ENCODE measurements at places on chromosomes 13 and 19. TPM values are rescaled to one million over a fixed set of nuclear protein-coding genes. Genes with fewer than 3 reads are reported as not detected.

DNA sequence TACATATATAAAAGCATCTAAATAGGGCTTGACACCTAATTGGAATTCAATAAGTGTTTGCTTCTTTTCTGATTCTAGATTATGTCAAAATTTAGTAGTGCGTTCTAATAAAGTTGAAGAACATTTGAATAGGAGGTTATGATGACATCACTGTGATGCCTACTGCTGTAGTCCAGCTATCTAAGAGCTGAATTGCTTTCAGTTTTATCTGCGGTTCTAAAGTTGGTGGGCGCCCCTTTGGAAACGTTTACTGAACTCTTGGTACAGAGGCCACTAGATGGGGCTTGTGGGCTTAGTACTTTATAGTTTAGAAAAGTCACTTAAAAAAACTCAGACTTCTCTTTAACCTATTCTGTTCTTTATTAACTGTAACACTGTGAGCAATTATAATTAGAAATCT, 776.9 kb downstream of the GPC5 start:
- H3K36me3 ChIP-seq = no peaks in the 10 kb centered on the region
- H3K4me3 ChIP-seq = no peak overlapping the region
- DNase-seq = peak; percentile 20
- no peak overlapping the region for H3K27ac ChIP-seq
- H3K4me1 ChIP-seq = no peaks in the 10 kb centered on the region

GRCh38 chr19:4181053-4181508, 1.3 kb downstream of the SIRT6 start:
- peak overlapping the region; percentile 65 for H3K27ac ChIP-seq
- no peak overlapping the region for H3K4me3 ChIP-seq
- peaks cover 25% of the 10 kb centered on the region for H3K4me1 ChIP-seq

GRCh38 chr13:45781553-45782326, 69.8 kb downstream of the SIAH3 start:
- H3K36me3 ChIP-seq = no peaks in the 10 kb centered on the region

DNA sequence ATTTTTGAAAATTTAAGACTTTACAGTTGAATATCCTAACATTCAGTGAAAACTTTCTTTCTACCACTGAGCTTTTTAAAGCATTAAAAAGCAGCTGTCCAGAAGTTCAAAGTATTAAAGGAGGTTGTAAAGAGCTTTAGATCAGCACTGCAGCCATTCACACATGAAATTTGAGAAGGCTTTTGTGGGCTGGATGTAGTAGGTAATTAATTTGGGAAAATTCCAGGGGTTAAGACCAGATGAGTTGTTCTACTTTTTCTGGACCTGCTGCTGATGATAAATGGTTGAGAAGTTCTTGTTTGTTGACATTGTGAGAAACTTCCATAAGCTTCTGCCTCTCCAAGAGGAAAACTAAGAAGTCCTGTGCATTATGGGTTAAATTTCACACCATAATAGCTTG, 1779.6 kb upstream of the PRR20A start:
- no peaks in the 10 kb centered on the region for H3K36me3 ChIP-seq
- H3K27me3 ChIP-seq = no peaks in the 10 kb centered on the region
- no peak overlapping the region for H3K27ac ChIP-seq
- no peak overlapping the region for H3K4me3 ChIP-seq
- H3K4me1 ChIP-seq = no peaks in the 10 kb centered on the region

DNA sequence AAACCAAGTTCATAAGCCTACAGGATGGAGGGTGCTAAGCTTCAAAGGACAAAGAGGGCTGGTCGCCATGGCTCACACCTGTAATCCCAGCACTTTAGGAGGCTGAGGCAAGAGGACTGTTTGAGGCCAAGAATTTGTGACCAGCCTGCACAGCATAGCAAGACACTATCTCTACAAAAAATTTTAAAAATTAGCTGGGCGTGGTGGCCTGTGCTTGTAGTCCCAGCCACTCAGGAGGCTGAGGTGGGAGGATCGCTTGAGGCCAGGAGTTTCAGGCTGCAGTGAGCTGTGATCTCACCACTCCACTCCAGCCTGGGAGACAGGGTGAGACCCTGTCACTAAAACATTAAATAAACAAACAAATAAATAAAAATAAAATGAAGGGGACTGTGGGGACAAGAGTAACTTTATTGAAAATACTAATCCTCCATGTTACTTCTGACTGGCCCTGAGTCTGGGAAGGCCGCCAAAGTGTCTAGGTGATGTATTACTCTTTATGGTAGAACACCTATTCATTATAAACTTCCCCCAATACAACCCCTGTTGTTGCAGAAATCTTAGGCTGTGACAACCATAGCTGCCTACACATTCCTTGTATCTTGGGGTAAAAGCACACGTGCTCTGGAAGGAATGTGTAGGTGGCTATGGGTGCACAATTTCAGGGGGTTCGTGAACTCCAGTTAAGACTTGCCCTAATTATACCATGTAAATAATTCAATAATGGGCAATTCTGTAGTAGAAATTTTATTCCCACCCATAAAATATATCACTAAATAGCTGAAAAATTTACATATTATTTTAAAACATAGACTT, 14.6 kb upstream of the URAD start:
- H3K27ac ChIP-seq = no peak overlapping the region
- no peaks in the 10 kb centered on the region for H3K36me3 ChIP-seq
- DNase-seq = no peak
- H3K4me3 ChIP-seq = no peak overlapping the region
- no peaks in the 10 kb centered on the region for H3K4me1 ChIP-seq
- H3K27me3 ChIP-seq = no peaks in the 10 kb centered on the region

- peaks cover 29% of the 10 kb centered on the region for H3K36me3 ChIP-seq
- no peak for DNase-seq
- no peaks in the 10 kb centered on the region for H3K27me3 ChIP-seq
- no peaks in the 10 kb centered on the region for H3K4me1 ChIP-seq
- H3K4me3 ChIP-seq = no peak overlapping the region
- H3K27ac ChIP-seq = no peak overlapping the region
These were observed 6.6 kb upstream of the FBXW9 start for GRCh38 chr19:12703046-12703445.

DNA sequence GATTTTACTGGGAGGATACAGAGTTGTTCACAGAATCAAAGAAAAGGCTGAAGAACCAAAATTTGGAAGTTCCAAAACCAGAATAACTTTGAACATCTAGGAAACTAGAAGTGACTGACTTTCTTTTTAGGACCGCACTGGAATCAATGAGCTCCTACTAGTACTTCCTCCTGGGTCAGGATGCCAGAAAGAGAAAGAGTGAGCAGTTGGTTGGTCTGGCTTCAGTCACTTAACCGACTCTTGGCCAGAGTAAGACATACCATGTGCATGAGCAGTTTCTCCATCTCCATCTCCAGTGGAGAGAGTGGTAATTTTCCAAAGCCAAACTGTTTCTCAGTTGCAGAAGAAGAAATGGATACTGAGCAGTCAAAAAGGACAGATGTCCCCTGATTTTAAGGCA, 27.1 kb upstream of the MTUS2 start:
- H3K4me1 ChIP-seq = no peaks in the 10 kb centered on the region
- no peak overlapping the region for H3K27ac ChIP-seq
- DNase-seq = no peak
- peaks cover 10% of the 10 kb centered on the region for H3K27me3 ChIP-seq
- H3K4me3 ChIP-seq = no peak overlapping the region

DNA sequence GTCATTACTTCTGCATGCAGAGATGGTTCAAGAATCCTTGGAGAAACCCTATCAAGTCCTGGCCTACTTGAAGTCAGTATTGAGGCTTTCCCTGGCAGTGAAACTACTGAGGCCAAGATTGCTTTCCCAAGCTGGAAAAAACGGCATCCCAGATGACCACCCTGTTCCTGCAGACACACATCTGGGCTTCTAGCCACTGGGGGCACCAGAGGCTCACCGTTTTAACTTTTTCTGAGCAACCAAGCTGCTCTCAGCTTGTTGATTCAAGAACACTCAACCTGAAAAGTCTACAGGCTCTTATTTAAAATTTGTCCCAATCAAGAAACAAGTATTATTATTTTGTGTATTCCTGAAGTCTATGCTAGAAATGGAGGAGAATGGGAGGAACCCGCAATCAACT, 66.6 kb downstream of the SPRYD7 start:
- H3K36me3 ChIP-seq = no peaks in the 10 kb centered on the region
- H3K4me1 ChIP-seq = no peaks in the 10 kb centered on the region
- DNase-seq = no peak

GRCh38 chr13:81872581-81872980, 1531.7 kb upstream of the SPRY2 start:
- H3K27ac ChIP-seq = no peak overlapping the region
- H3K4me3 ChIP-seq = no peak overlapping the region
- no peaks in the 10 kb centered on the region for H3K4me1 ChIP-seq

DNA sequence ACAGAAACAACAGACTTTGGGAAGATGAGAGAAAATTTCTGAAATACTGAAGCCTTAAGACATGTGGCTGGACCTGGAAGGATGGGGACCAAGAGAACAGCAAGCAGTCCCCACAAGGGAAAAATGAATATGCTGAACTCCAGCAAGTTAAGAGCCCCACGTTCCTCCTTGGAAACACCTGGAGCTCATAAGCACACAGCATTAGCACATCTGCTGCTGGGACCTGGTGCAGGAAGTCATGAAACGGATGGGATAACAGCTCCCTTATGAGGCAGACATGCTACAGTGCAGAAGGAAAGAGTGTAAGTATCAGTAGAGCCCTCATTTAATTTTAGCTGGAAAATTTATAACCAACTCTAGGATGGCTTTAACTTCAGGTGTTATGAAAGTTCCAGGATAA, 67.3 kb downstream of the SLC15A1 start:
- no peak overlapping the region for H3K4me3 ChIP-seq
- no peak overlapping the region for H3K27ac ChIP-seq
- H3K27me3 ChIP-seq = no peaks in the 10 kb centered on the region
- no peaks in the 10 kb centered on the region for H3K36me3 ChIP-seq
- no peak for DNase-seq
- H3K4me1 ChIP-seq = no peaks in the 10 kb centered on the region

- no peaks in the 10 kb centered on the region for H3K36me3 ChIP-seq
- no peak overlapping the region for H3K4me3 ChIP-seq
- no peak for DNase-seq
These were observed 811.5 kb upstream of the ATXN8OS start for GRCh38 chr13:69296130-69296529.

DNA sequence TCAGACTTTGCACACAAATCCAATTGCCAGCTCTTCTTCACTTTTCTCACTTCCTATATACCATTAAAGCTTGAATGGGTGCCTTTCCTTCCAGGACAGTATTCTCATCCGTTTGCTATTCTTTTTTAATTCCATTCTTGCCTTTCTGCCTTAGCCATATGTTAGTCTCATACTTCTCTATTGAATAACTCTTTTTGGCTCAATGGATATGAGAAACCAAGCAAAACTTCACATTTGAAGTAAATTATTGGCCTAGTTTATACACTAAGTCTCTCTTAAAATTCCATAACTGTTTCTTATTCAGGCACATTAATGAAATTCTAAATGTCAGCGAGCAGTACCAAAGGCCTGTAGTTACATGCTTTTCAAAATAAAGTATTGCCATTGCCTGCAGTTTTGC, 129.6 kb upstream of the FRY start:
- H3K4me3 ChIP-seq = no peak overlapping the region
- H3K4me1 ChIP-seq = no peaks in the 10 kb centered on the region
- H3K27me3 ChIP-seq = no peaks in the 10 kb centered on the region
- DNase-seq = no peak
- H3K27ac ChIP-seq = no peak overlapping the region
- H3K36me3 ChIP-seq = no peaks in the 10 kb centered on the region

- H3K4me1 ChIP-seq = no peaks in the 10 kb centered on the region
- H3K36me3 ChIP-seq = no peaks in the 10 kb centered on the region
- no peak overlapping the region for H3K4me3 ChIP-seq
- H3K27me3 ChIP-seq = no peaks in the 10 kb centered on the region
These were observed 15.1 kb upstream of the ZNF507 start for GRCh38 chr19:32330213-32330857.

DNA sequence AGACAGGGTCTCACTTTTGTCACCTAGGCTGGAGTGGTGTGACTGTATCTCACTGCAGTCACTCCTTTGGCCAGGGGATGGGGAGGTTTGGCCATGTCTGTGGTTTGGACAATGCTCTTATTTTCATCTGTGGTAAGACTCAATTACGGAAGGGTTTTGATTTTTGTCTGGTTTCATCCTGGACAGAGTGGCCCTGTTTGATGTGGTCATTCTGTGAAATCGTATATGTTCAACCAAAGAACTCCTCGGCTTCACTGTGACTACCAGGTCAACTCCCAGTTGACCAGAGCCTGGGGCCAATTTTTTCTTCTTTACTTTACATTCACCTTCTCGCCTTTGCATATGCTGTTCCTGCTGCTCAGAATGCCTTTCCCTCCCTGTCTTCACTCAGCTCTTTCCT, 6.8 kb upstream of the CCDC124 start:
- no peak for DNase-seq
- no peaks in the 10 kb centered on the region for H3K36me3 ChIP-seq
- no peak overlapping the region for H3K4me3 ChIP-seq
- no peaks in the 10 kb centered on the region for H3K27me3 ChIP-seq

DNA sequence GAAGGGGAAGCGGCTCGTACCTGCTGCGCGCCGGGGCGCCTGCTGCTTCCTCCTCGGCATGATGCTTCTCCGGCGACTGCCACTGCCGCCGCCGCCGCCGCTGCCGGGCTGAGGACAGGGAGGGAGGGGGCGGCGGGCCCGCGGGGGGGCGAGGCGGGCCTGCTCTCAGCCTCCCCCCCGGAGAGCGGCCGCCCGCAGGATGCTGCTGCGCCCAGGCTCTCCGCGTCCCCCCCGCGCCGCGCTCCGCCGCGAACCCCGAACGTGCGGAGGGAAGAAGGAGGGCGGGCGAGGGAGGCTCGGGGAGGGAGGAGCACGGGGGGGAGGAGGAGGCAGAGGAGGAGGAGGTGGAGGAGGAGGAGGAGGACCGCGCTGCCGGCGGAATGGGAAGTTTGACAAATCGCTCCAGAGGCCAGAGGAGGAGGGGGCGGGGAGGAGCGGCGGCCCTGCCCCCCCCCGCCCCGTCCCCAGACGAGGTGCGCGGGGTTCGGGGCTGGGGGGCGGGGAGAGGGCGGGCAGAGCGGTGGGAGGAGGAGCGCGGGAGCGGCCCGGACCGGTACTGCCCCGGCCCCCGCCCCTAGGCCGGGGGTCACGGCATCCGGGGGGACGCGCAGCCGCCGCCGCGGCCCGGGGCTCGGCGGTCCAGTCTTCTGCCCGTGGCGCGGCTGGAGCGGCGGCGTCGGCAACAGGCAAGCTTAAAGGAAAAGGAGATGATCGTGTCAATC, at the start of gene TSHZ3:
TSHZ3 (minus strand) TSS at position 277 of the 722 bp plus-strand sequence; CDS start at position 60, 217 bp downstream.
- peak within 1 kb of the TSS; percentile 67 for H3K4me3 ChIP-seq
- no peaks in the 10 kb centered on the region for H3K36me3 ChIP-seq
- H3K27me3 ChIP-seq = peaks cover 54% of the 10 kb centered on the region
- H3K4me1 ChIP-seq = no peaks in the 10 kb centered on the region

GRCh38 chr19:19448238-19448544, 42.7 kb downstream of the GATAD2A start:
- H3K27ac ChIP-seq = no peak overlapping the region
- H3K36me3 ChIP-seq = no peaks in the 10 kb centered on the region
- H3K27me3 ChIP-seq = no peaks in the 10 kb centered on the region

- H3K4me1 ChIP-seq = no peaks in the 10 kb centered on the region
- no peak overlapping the region for H3K27ac ChIP-seq
These were observed 83.1 kb downstream of the ALOX5AP start for GRCh38 chr13:30818323-30818960.

GRCh38 chr13:52984881-52985363, 43.7 kb upstream of the OLFM4 start:
- H3K27ac ChIP-seq = no peak overlapping the region
- no peaks in the 10 kb centered on the region for H3K4me1 ChIP-seq
- no peak overlapping the region for H3K4me3 ChIP-seq
- no peak for DNase-seq
- no peaks in the 10 kb centered on the region for H3K27me3 ChIP-seq

- no peaks in the 10 kb centered on the region for H3K4me1 ChIP-seq
- H3K36me3 ChIP-seq = no peaks in the 10 kb centered on the region
- H3K4me3 ChIP-seq = peak overlapping the region; percentile 68
- peak overlapping the region; percentile 87 for H3K27ac ChIP-seq
These were observed 897 bp downstream of the ETHE1 start for GRCh38 chr19:43525836-43526771.

The C19orf67 gene
- total RNA-seq = 0.19 TPM

The NLRP11 gene
- total RNA-seq = 0.07 TPM

All from colonic mucosa (tissue), 4 donors.